ENCODE measurements at places on chromosomes 6 and 20.

DNA sequence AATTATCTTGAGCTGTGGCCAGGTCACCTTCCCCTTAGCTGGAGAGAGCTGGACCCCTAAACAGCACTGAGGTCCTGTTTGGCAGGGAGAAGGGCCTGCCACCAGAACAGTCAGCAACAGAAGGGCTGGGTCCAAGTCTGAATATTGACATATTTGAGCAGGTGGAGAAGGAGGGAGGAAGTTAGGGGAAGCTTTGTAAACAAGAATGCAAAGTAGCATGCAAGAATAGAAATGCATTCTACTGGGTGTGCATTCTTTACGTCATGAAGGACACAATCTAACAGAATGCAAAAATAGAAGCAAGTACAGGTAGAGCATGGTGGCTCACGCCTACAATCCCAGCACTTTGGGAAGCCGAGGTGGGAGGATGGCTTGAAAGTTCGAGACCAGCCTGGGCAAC lies 100.5 kb downstream of the QRSL1 start:
- no peak for DNase-seq

- DNase-seq: no peak
Measured at GRCh38 chr6:8536122-8536521, 100.8 kb upstream of the SLC35B3 start.

GRCh38 chr6:28541996-28542395 lies 16.3 kb downstream of the GPX5 start:
- no peak for DNase-seq

- no peak for DNase-seq
Measured at GRCh38 chr20:57114290-57115005, 152.0 kb downstream of the BMP7 start.

- no peak for DNase-seq
Measured at GRCh38 chr6:7236306-7237209, 76.4 kb downstream of the SSR1 start.

Data from stimulated activated CD4-positive, alpha-beta T cell treated with anti-CD3 and anti-CD28 coated beads, Interleukin-4, amount 100 ng/mL, for 4 hours (primary cell).